Mesenchymal stem cell (in vitro differentiated cells and primary cell): ENCODE measurements at places on chromosomes 16 and 17.
A peak's percentile ranks its signal among the peaks of the same experiment; 100 is the strongest.

GRCh38 chr16:51402785-51403184 is 251.7 kb upstream of the SALL1 start:
- DNase-seq, result no peak

GRCh38 chr16:76213860-76214259 is 63.3 kb upstream of the CNTNAP4 start:
- no peak for DNase-seq

GRCh38 chr17:45681706-45682105 is 102.4 kb upstream of the CRHR1 start:
- DNase-seq, result no peak

- peak; percentile 23 for DNase-seq
Measured at GRCh38 chr17:30235386-30236296, at the start of gene SLC6A4. Gene SLC6A4, minus strand, starts transcription at chr17:30235697. Its CDS starts 13,739 bp downstream, at chr17:30221958.

GRCh38 chr16:46884513-46885293 is 541 bp downstream of the GPT2 start:
- DNase-seq, result peak; percentile 33

DNA sequence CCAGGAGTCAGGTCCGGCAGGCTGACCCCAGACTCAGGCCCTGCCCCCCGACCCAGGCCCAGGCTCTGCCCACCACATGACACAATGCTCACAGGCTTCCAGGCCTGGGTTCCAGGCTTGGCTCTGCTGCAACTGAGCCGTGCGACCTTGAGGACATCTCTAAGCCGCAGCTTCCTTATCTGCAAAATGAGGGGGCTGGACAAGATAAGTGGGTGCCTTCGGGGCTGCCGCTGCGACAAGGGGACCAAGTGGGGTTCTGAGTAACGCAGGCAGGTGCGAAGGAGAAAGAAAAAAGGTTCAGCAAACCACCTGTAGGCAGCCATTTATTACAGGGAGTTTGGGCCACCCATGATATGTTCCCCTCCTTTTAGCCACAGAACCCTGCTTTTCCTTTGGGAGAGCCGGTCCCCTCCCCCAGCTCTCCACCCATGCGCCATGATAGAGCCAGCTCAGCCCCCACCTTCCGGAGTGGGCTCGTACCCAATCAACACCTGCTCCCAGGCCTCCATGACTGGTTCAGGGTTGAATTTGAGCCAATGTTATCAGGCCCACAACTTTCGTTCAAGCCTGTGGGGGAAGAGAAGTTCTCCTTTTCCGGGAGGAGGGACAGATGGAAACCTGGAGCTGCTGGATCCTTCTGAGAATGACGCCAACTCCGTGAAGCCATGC is 38.2 kb downstream of the RTN4RL1 start:
- DNase-seq, result no peak

GRCh38 chr17:59223813-59224212 is 3.5 kb downstream of the GDPD1 start:
- DNase-seq, result no peak

DNA sequence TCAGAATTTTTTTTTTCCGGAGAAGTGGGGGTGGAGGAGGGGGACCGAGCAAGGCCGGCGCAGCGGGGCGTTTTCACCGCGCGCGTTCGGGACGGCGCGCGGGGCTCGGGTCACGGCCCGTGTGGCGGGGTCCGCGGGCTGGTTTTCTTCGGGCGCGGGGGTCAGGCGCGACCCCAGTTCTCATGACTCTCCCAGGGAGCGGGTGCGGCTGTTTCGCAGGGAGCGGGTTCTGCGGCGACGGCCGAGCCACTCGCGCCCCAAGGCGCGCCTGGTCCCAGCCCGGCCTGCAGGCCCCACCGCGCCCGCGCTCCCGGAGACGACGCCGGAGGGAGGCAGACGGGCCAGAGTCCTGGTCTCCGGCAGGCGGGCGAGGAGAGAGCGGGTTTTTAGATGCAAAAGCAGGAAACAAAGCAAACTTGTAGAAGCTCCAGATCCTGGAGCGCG is 1.0 kb downstream of the BAHCC1 start:
- no peak for DNase-seq

DNA sequence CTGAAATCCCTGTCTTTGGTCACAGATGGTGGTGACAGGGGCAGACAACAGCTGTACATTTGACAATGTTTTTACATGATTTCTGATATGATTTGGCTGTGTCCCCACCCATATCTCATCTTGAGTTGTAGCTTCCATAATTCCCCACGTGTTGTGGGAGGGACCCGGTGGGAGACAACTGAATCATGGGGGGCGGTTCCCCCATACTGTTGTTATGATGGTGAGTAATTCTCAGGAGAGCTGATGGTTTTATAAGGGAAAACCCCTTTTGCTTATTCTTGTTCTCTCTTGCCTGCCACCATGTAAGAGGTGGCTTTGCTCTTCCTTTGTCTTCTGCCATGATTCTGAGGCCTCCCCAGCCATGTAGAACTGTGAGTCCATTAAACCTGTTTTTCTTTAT is 353.9 kb downstream of the CPPED1 start:
- DNase-seq, result no peak

DNA sequence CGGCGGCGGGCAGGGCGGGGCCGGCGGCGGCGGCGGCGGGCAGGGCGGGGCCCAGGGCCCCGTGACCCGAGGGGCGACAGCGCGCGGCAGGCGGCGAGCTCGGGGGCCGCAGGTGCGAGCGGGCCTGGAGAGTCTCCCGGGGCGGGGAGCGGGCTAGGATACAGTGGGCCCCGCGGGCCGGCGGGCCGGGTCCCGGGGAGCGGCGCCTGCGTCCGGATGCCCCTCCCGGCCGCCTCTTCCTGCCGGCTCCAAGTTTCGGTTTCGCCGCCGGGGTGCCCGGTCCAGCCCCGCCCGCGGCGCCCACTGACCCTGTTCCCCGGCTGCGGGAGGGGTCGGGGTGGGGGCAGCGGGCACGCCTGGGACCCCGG is at the start of gene RNF213:
TSS of gene RNF213 (plus strand) at position 62 of the 368 bp plus-strand sequence. CDS start 2,830 bp downstream, outside the sequence.
- DNase-seq, result peak; percentile 40

- DNase-seq, result no peak
Measured at GRCh38 chr17:81509207-81509971, 3.2 kb downstream of the ACTG1 start.

- no peak for DNase-seq
Measured at GRCh38 chr17:75983501-75984181, 4.6 kb downstream of the TEN1 start.

GRCh38 chr17:57044976-57045867 is 39.8 kb upstream of the AKAP1 start:
- DNase-seq, result no peak

DNA sequence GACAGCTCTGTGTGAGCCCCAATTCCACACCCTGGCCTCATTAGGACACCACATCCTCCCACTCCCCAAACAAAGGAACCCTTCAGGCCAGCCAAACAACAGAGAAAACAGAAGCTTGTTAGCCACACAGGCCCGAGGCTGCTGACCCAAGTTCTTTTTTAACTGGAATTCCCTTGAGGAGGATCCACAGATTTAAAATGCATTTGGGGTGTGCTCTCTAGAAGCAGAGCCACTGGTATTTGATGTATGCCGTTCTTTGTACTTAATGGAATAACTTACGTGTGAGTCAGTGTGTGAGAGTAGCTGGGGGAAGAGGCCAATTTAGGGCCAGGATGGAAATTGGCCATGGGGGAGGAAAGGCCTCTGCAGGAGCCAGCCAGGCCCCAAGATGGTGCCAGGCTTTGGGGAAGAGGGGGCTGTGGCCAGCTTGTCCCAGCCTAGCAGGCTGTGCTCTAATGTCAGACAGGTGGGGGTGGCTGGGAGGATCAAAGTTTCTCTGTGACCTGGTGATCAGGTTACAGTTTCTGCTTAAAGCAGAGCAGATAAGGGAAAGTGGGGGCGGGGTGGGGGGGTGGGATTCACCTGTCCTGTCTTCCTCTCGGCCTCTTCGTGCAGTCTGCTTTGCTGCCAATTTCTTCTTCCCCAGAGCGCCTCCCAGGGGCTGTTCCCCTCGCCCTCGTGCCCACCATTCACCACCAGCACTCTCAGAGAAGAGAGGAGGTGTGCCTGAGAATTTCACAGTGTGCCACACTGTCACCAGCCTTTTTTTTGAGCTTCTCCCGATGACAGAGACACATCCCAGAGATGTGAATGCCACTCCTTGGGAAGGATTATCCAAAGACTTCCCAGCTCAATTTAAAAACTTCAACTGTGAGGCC is 50.8 kb downstream of the TOM1L2 start:
- peak; percentile 81 for DNase-seq

DNA sequence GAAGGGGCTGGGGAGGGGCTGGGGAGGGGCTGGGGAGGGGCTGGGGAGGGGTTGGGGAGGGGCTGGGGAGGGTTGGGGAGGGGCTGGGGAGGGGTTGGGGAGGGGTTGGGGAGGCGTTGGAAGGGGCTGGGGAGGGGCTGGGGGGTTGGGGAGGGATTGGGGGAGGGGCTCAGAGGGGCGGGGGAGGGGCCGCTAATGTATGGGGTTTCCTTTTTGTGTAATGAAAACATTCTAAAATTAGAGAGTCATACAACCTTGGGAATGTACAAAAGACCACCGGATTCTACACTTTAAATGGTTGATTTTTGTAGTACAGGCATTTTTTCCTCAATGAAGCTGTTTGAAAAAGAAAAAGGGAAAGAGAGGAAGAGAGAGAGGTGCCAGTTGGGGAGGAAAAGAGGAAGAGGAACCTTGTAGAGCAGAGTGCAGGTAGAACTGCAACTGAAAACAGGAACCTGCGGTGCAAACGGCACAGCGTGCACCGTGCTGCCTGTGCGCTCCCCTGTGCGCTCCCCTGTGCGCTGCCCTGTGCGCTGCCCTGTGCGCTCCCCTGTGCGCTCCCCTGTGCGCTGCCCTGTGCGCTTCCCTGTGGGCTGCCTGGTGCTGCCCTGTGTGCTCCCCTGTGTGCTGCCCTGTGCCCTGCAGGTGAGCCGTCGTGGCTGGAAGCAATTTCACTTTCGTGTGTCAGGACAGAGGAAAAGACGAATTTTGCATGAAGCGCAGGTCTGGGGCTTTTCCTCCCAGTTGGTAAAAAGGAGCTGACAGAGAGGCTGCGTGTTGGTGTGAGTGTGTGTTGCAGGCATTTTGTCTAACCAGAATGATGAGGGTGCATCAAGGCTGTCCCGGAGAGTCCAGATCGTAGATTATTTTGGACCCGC is 40.8 kb downstream of the METRNL start:
- DNase-seq, result peak; percentile 16
